Colonic mucosa (tissue), 4 donors: ENCODE measurements at places on chromosomes 6 and 20. TPM values are rescaled to one million over a fixed set of nuclear protein-coding genes. Genes with fewer than 3 reads are reported as not detected.

The WFDC12 gene
- total RNA-seq = not detected

DNA sequence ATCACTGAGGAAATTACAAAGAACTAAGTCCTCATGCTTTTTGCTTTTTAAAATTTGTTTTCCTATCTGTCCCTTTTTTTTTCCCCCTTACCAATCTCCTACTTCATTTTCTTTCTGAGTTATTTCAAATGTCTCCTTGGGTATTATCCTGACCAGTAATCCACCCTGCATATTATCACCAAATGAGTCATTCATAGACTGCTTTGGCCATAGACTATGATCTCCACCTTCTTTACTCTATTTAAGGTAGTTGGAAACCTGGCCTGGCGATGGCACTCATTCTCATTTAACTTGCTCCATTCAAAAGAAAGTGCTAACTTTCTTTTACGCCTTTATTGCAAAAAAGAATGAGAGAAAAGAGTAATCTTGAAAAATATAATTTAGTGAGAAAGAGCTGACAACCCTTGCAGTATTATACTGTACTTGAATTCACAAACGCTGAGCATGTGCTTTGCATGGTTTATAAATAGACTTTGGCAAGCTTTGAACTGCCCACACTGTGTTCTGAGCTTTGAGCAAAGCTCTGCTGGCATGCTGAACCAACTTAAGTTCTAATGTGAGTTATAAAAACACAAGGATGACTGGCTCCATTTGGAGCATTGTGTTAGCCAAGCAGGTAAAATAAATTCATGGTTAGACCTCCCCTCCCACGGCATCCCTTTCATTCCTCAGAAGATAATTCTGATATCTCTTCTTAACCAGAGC is 198.9 kb downstream of the NKAIN2 start:
- DNase-seq = no peak
- no peaks in the 10 kb centered on the region for H3K27me3 ChIP-seq
- no peaks in the 10 kb centered on the region for H3K4me1 ChIP-seq
- no peaks in the 10 kb centered on the region for H3K36me3 ChIP-seq
- no peak overlapping the region for H3K27ac ChIP-seq

GRCh38 chr6:167797476-167798265 is 29.0 kb upstream of the AFDN start:
- no peaks in the 10 kb centered on the region for H3K36me3 ChIP-seq
- no peaks in the 10 kb centered on the region for H3K4me1 ChIP-seq
- peak; percentile 25 for DNase-seq
- H3K27me3 ChIP-seq = no peaks in the 10 kb centered on the region

GRCh38 chr6:81753711-81754577 is 1.5 kb upstream of the TENT5A start:
- H3K36me3 ChIP-seq = no peaks in the 10 kb centered on the region
- peaks cover 4% of the 10 kb centered on the region for H3K4me1 ChIP-seq
- peak overlapping the region; percentile 97 for H3K27ac ChIP-seq
- H3K4me3 ChIP-seq = peak overlapping the region; percentile 61
- DNase-seq = peak; percentile 93
- no peaks in the 10 kb centered on the region for H3K27me3 ChIP-seq

- H3K4me3 ChIP-seq = no peak overlapping the region
- no peaks in the 10 kb centered on the region for H3K27me3 ChIP-seq
- no peak overlapping the region for H3K27ac ChIP-seq
- no peaks in the 10 kb centered on the region for H3K4me1 ChIP-seq
- no peak for DNase-seq
These were observed 32.6 kb downstream of the MDN1 start for GRCh38 chr6:89786970-89787369.

- no peaks in the 10 kb centered on the region for H3K36me3 ChIP-seq
- no peaks in the 10 kb centered on the region for H3K4me1 ChIP-seq
- no peak overlapping the region for H3K27ac ChIP-seq
These were observed 97.7 kb downstream of the SLC16A10 start for GRCh38 chr6:111184827-111185532.
